ENCODE measurements at places on chromosomes 5 and 9. TPM values are rescaled to one million over a fixed set of nuclear protein-coding genes. Genes with fewer than 3 reads are reported as not detected.

DNA sequence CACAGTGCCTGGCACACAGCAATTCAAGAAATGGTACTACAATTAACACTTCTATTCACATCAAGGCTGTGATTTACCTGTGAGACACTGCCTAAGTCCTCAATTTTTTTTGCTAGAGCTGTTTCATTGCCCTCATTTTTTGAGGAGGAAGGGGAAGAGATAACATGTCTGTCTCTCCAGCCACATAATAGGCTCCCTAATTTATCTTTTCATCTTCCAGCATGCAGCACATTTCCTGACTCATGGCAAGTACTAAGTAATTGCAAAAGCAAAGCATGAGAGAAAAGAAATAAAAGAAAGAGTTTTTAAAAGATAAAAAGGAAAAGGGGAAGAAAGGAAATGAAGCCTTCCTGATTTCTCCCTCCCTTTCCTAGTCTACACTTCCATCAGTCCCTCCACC lies 26.9 kb upstream of the RNF38 start:
- DNase-seq = no peak

- no peak for DNase-seq
These were observed 597.0 kb downstream of the PTPRD start for GRCh38 chr9:10015755-10016154.

Gene GCNT4
- total RNA-seq = 1.5 TPM

- no peak for DNase-seq
These were observed 16.1 kb upstream of the CRB2 start for GRCh38 chr9:123339666-123340510.

Measured in psoas muscle (tissue), 8 donors.